ENCODE measurements at places on chromosomes 2 and 18.

- DNase-seq: no peak
These were observed 31.0 kb upstream of the TNS1 start for GRCh38 chr2:218033590-218034496.

DNA sequence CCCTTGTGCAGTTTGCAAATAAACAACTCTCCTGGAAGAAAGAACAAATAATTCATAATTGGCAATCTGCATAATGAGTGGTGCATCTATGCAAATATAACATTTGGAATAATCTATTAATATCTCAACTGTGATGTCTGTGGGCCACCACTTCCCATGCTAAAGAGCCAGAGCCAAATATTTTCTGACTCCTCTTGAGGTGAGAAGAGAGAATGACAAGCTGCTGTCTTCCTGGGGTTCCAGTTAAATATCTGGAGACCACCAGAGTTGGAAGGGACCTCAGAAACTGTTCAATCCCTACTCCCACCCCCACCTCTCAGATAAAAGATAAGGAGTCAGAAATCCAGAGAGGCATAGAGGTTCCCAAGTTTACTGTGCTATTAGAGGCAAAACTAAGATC, 241.0 kb upstream of the SLC14A2 start:
- no peak for DNase-seq

DNA sequence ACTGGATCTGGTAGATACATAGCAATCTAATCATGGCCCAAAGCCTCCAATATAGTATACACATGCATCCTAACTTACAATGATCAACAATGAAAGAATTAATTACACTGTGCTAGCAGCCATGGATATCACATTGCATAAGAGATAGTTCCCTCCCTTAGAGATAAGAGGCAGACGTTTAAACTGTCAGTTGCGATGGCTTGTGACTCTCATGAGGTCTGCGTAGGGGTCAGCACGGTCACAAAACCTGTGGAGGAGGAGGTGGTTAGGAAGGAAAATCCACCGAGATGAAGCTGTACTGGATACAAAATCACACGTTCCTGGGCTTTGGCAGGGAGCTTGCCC, 800 bp upstream of the RALB start:
- DNase-seq: no peak

GRCh38 chr2:42971947-42972736, 179.8 kb upstream of the HAAO start:
- no peak for DNase-seq

- DNase-seq: no peak
These were observed 44.0 kb downstream of the IRS1 start for GRCh38 chr2:226755631-226756030.

- DNase-seq: no peak
These were observed 48.0 kb downstream of the ZNF407 start for GRCh38 chr18:74645679-74646078.

DNA sequence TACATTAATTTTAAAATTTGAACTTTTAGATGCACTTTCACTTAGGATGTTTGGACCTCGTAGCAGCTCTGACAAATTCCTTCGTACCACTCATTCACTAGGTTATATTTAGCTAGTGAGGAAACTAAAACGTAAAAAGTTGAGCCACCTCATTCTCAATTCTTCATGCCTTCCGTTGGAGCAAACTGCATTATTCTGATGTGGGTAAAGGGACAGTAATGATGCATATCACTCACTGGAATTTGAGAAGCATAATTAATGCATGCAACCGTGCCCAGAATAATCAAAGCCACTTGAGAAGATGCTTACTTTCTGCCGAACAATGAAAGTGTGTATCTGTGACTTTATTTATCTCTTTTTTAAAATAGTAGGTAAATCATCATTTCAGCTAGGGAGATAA, 2.2 kb downstream of the CNOT9 start:
- DNase-seq: no peak

- no peak for DNase-seq
These were observed 13.2 kb downstream of the SRSF7 start for GRCh38 chr2:38737925-38738324.

DNA sequence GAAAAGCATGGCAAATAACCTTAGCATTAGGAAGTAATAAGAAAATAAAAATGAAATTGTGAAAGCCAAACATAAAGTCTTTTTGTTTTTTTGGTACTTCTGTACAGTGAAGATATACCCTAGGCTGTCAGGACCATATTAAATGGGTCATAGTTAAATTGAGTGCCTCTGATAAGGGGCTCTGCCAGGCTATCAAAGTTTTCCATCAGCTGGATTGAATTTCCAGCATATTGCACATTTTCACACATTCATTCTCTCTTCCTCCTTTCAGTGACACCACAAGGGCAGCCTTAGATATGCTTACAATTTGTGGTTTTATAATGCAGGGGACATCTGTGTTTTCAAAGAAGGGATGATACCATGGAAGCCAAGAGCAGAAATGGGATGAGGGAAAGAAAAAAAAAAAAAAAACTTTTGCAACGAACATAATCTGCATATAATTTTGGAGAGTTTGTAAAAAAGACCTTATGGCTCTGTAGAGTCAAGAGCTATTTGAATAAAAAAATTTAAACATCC, 109.3 kb upstream of the LYPD1 start:
- no peak for DNase-seq

DNA sequence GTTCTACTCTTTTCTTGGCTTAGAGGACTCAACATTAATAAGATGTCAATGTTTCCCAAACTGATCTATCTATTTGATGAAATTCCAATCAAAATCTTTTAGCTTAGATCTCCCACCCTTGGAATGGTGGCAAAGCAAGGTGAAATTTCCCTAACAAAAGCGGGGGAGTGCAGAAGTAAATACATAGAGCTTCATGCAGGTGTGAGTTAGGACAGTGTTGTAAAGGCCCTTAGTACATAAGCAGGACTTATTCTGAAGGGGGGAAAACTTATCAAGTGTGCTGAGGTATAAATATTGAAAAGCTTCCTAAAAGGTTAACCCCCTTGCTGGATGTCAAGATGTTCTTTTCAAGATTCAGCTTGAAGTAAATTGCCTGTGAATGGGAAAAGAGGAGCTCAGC, 608.6 kb upstream of the CELF4 start:
- no peak for DNase-seq

DNA sequence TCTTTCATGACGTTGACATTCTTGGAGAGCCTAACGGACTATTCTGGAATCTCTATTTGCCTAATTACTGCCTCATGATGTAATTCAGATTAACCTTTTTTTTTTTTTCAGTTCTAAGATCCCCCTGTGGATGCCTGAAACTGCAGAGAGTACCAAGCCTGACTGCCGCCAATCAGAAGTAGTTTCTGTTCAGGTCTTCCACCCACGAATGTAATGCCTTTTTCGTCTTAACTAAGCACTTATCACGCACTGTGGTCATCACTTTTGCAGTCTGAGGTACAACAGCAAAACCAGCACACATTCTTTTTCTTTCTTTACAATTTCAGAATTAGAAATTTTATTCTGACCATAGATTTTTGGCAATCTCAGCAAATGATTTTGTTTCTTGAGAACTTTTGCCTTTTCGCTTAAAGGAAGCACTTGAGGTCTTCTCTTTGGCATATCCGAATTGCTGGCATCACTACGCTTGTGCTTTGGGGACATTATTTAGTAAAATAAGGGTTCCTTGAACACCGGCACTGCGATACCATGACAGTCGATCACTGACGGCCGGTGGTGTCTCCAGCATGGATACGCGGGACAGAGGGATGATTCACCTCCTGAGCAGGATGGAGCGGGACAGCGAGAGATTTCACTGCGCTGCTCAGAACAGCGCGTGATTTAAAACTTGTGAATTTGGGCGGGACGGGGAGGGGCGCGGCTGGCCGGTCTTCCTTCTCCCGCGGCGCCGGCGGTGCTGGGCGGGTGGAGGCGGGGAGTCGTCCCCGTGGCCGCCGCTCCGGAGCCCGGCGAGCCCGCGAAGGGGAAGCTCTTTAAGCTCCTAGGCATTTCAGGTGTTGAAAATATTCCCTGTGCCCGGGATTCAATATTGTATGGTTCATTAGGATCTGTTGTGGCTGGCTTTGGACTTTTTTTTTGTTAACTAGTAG, 32.0 kb upstream of the GPR55 start:
- DNase-seq: peak; percentile 75

- no peak for DNase-seq
These were observed 33.0 kb downstream of the KCTD18 start for GRCh38 chr2:200476836-200477235.

DNA sequence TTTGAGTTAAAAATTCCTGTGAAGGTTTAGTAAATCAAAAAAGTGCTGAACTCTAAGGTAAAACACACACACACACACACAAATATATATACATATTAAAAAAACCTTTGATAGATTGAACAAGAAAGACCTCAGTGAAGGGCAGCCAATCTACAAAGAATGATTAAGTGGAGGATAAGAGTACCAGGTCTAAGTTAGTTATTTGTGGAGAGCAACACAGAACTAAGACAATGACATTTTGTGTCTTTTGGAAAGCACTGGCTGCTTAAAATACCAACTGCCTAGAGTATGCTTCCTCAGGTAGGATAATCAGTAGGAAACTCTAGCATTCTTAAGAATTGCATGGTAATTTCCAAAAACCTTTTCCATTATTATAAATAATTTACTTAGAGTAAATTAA, 481.4 kb upstream of the SYT4 start:
- no peak for DNase-seq

DNA sequence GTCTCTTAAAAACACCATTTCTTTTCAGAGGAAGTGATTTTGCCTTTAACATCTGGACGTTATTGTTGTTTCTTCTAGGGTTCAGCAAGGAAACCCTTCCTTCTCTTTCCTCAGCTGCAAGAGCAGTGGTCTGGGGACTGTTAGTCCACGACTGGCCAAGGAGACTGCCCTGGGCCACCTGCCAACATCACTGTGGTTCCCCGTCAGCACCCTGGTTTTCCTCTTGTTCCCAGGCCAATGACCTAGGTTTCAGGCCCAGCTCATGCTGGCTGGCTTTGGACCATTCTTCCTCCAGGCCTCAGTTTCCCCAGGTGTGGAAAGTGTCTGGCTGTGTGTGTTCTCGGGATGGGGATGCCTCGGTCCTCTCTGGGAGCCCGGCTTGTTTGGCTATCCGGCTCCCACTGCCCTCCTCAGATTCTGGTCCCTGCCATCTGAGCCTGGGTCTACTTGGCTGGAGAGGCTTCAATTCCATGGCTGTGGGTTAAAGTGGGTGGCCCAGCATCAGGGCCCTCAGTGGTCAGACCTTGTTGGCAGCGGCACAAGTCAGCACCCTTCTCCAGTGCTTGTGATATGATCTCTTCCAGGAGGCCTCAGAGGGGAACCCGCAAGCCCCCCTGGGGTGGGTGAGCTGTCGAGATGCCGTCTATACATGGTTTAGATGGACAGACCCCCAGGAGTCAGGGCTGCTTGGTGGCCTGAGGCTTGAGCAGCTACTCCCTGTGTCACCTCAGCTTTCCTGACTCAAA, 234.3 kb upstream of the HS6ST1 start:
- no peak for DNase-seq

- DNase-seq: no peak
These were observed 1.5 kb downstream of the SOWAHC start for GRCh38 chr2:109615637-109616144.

DNA sequence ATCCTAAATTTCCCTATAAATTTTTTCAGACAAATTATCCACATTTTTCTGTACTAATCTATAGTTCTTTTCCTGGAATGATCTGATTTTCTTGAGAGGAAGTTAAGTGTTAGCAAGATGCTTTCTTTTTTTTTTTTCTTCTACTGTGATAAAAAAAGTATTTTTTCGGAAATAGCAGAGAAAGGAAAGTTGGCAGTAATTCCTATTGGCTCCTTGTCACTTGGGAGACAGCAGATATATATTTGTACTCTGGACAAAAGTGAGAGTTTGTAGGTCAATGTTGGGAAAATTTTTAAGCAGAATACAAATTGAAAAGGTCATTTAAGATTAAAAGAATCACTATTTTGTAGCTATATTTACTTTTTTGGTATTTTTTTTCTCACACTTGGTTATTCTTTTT, 635.7 kb upstream of the NRXN1 start:
- no peak for DNase-seq

DNA sequence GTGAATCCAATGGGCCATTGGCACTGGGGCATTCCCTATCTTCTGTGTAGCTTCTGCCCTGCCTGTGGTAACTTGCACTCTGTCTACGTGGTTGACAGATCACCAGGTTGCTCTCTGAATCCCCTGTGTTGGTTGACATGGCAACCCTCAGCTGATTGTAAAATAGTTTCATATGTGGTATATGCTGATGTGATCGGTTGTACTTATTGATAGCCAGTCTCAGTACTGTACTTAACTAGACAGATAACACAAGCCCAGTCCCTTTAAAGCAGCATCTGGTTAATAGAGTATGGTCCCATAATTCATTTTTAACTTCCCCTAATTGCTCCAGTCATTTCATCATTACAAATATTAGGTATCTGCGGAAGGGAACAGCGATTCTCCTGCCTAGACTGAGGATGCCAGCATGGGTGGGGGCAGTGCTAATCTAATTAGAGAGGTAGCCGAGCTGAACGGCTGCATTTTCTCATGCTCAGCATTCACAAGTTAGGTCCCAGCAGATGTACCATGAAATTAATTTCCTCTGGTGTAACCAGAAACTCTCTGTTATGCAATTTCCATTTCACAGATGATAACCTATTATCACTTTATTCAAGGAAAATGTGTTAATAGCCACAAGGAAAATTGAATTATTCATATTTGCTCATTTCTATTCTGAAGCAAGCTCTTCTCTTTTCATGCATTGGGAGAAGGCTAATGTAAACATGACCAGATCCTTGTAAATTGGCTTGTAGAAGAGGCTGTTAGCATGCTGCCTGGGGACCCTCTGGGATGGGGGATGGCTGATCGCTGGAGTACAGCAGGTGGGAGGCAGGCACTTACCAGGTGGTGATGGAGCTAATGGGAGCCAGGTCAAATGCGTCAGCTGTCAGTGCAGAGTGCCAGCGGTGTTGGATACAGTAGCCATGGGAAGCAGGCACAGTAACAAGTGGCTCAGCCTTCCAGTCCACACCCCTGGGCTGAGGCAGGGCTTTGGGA, 608.3 kb downstream of the GALR1 start:
- no peak for DNase-seq

DNA sequence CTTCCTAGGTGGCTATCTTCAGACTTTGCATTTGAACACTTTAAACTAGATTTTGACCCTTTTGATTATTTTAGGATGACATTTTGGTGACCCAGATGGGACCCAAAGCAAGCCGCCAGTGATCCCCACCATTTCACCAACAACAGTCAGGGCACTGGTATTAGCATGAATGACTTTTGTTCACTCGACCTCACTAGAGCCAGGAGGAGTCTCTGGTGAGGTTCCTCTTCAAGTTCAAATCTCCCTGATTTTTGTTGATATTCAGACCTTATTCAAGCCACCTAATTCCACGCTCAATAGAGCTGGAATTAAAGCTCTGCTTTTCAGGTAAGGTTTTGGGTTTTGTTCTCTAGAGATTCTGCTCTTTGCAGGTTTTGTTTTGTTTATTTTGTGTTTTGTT, 202.3 kb downstream of the MREG start:
- DNase-seq: no peak

- no peak for DNase-seq
These were observed 240.1 kb upstream of the MMADHC start for GRCh38 chr2:149827585-149828126.

DNA sequence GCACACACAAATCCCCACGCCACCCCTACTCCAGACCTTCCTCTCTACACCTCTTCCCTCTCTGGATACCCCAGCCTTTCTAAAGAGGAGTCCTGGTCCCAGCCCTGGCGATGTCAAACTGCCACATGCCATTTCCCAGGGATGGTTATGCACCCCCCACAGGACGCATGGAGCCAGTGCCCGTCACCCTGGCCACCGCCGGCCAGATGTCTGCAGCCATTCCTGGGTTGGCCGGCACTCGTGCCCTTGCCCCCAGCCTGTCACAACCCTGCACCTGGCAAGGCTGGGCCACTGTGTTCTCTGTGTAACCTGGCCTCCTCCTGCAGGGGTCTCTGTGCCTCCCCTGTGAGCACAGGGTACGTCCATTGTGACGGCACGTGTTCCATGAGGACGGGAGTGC, 58.1 kb upstream of the NFATC1 start:
- DNase-seq: no peak
